Astrocyte of the hippocampus (primary cell): ENCODE measurements at places on chromosomes 7 and 10.

GRCh38 chr10:69668721-69669120, 38.7 kb downstream of the FAM241B start:
- no peak for DNase-seq

- DNase-seq = peak; percentile 89
Measured at GRCh38 chr7:3272691-3273141, 28.3 kb upstream of the SDK1 start.

DNA sequence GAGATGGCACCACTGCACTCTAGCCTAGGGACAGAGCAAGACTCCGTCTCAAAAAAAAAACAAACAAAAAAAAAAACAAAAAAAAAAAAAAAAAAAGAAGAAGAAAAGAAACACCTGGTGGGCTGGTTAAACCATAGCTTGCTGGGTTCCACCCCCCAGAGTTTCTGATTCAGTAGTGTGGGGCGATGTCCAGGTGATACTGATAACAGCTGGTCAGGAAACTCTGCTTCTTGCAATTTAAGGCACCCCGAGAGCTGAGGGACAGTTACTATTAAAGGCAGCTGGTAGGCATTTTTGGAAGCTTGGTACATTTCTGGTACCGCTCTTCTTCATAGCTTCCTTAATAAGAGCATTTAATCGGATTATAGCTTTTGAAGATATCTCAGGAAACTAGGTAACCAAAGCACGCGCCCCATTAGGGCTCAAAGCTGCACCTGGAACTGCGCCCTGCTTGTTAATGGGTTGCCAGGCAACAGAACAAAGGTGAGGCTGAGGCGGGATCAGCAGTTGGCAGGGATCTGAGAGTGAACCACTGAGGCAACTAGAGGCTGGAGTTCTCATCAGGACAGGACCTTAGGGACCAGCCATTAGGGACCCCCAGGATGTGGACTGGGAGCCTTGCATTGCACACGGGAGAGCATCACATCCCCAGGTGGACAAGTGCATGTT, 6.5 kb upstream of the SDK1 start:
- no peak for DNase-seq

GRCh38 chr7:47225387-47226131, 356.4 kb downstream of the TNS3 start:
- DNase-seq = no peak

- no peak for DNase-seq
Measured at GRCh38 chr7:8462309-8462708, 28.9 kb downstream of the NXPH1 start.

- no peak for DNase-seq
Measured at GRCh38 chr7:21198921-21199320, 229.0 kb upstream of the SP4 start.

DNA sequence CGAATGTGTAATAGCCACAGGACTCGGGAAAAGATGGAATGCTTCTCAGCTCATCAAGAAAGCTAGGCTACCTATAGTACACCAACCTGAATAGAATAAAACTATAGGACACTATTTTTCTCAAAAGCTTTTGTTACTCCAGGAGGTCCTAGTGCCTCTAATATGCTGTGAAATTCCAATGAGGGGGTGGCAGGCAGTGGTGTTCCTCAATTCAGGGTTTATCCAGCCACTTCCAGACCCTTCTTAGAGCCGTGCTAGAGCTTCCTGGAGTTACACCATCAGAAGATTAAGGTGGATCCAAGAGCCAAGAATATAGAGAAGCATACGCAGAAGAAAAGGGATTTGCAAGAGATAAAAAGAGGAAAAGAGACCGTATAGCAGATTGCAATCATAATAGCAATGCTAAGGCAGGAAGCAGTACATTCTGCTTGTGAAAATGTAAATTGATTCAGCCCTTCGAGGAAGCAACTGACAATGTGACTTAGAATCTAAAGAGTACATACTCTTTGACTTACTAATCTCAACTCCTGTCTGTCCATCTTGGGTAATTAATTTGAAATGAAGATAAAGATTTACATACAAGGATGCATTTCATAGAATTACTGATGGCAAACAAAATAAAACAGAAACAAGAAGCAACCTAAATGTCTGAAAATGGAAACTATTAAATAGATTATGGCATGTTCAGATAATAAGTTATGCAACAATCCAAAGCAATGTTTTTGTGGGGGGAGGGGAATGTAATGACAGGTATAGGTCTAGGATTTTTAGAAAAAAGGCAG, 2.1 kb downstream of the ST8SIA6 start:
- DNase-seq = no peak

DNA sequence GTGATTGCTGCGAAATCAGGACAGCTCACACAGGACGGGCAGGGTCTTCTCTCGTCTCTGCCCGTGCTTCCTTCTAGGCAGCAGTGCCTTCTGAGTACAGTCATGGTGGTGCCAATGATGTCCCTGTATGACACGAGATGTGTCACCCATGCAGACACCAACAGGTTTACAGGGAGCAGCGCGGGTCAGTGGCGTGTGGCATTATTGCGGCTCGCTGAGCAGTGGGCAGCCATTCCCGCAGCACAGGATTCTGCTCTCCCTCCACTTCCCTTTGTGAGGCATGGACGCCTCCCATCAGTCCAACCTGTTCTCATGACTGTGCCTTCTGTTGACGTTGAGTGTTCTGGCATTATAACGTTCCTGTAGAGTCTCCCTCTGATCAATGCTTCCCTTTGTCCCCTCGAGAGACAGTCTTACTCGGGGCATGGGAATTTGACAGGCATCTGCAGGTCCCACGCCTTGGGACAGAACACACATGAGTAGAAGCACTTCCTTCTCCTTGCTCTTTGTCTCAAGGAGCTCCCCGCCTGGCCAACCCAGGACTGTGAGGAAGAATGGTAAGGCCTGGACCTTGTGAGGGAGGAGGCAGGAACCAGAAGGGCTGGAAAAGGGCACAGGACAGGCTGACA, 219.5 kb downstream of the PAXIP1 start:
- DNase-seq = no peak

DNA sequence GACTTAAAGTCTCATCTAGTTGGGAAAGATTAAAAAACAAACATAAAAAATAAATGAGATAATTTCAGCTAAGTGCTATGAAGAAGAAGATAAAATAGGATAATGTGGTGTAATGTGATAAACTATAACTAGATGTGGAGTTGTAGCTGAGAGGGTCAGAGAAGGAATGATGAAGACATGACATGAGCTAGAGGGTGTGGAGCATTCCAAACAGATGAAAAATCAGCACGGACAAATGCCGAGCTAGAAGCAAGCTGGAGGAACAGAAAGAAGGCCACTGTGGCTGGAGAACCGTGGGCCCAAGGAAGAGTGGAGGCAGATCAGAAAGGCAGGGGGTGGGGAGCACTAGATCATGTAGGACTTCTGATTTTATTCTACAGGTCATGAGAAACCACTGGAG, 70.6 kb downstream of the CDK6 start:
- DNase-seq = peak; percentile 71

GRCh38 chr7:111678281-111678680, 116.0 kb upstream of the IMMP2L start:
- peak; percentile 18 for DNase-seq

DNA sequence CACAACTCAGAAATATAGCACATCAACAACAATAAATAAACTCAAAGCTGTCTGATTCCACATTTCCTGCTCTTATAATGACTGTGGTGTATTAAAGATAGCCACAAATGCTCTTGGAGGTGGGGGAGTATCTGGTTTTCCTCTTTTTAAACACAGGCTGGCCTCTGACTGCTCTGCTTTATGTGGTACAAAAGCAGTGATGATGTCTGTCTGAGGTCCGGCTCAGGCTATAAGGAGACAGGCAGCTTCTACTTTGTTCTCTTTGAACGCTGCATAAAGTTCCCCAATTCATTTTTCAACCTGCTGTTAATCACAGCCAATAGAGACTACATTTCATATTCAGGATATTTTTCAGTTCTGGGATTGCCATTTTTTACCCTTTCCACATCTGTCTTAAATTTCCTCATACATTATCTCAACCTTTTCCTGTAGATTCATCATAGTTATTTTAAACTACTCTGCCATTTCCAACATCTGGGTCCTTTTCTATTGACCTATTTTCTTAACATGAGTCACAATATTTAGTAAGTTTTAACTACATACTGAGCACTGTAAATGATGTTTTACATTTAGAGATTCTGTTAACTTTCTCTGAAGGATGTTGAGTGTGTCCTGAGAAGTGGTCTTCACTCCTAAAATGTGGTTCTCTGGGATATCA, 64.9 kb downstream of the CRPPA start:
- no peak for DNase-seq

DNA sequence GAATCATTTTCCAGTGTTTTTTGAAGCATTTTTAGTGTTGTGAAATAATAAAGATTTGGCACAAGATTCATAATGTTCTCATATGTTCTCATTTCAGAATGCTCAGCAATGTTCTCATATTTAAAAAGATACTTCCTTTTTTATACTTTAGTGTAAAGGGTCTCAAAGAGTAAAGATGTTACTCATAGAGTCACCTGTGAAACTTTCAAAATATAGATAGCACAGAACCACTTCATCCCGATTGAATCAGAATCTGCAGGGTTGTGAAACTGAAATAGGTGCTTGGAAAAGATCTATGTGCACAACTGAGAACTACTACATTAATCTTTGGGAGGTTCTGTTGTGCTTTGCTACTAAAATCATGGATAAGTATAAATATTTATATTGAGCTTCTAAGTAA, 144.7 kb downstream of the MDFIC start:
- no peak for DNase-seq

DNA sequence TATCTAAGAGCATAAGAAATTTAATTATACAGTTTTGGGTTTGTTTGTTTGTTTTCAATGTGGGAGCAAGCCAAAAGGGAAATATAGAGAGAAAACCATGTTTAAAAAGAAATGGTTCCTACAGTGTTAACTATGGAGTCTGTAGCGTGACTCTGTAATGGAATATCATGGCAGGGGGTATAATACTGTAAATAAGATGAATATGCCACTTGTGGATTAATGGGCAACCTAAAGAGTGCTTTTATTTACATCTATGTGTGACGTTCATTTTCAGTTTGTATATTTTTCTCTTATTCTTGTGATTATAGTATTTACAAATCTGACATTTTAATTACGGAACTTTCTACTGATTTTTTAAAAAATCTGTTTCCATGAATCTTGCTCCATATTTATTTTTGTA, 95.9 kb downstream of the POLL start:
- DNase-seq = no peak

DNA sequence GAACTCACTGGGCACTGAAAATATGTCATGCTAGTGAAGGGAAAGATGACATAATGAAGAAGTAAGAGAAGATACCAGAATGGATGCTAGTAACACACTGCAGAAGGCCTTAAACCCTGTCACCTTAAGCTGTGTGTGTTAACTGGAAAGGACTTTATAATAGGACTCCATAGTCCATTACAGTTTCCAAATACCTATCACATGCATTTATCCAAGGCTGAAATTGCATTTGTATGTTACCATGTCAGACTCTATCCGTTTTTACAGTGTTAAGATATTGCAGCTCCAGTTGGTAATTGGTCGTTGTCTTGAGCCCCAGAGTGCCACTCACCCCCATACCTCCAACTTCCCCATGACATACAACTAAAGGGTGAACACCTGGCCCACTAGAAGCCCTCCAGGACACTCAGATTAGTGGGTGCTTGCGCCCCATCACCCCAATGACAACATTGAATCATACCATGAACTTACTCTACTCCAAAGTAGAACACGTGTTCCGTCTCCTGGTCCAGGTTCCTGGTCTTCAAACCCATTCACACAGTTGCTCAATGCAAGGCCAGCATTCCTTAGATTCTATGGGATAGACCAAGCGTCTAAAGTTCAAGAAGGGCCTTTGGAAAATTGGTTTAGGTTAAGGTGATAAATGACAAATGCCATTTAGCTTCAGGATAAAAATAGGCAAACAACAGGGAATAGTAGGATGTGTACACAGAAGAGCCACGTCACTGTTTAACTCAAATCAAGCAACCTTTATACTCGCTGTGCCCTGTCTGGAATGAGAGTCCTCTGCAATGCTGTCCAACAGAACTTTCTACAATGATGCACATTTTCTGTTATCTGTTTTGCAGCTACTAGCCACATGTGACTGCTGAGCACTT, 2.1 kb upstream of the RAPGEF5 start:
- DNase-seq = no peak

- DNase-seq = no peak
Measured at GRCh38 chr10:61100887-61101286, 156.9 kb upstream of the RHOBTB1 start.

- DNase-seq = no peak
Measured at GRCh38 chr10:62632071-62632809, 172.3 kb upstream of the ADO start.

- DNase-seq = no peak
Measured at GRCh38 chr10:1240341-1240775, 184.2 kb downstream of the WDR37 start.

DNA sequence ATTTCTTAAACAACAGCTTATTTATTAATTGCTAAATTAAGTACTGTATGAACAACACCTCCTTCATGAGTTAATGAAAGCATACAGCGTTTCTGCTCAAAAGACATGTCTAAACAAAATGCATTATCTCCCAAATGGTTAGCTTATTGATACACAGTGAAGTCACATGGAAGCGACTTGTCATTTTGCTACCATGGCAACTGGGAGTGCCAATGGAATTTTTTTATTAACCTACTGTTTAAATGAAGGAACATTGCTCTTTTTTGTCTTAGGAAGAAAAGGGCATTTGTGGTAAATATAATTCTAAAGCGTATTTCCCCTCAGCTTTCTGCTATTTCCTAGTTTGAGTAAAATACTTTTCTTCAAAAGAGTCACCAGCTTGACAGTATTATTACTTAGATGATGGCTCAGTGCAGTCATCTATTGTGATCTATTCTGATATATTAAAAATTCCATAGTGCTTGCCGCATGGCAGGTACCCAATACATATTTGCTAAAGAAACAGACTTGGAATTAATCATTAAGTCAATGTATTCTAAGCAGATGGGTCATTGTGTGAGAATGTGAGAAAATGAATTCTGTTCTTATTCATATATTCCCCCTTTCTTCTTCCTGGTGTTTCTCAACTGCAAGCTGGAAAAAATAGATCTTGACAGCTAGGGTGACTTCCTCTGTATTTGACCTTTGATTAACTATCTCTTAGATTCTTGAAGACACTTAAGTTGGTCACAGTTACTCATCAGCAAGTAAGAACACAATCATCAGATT, 818.3 kb downstream of the MAGI2 start:
- DNase-seq = no peak

GRCh38 chr7:17123020-17123419, 175.4 kb upstream of the AHR start:
- DNase-seq = peak; percentile 76

DNA sequence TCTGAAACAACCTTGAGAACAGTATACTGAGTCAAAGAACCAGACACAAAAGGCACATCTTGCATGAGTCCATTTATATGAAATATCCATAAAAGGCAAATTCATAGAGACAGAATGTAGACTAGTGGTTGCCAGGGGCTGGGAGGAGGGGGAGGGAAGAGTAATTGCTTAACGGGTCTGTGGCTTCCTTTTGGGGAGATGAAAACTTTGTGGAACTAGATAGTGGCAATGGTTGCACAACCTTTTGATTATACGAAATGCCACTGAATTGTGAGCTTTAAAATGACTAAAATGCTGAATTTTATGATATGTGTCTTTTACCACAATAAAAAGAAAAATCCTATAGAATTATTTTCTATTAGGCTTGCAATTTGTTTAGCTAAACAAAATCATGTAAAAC, 16.8 kb downstream of the ADRB1 start:
- no peak for DNase-seq
